ENCODE measurements at places on chromosomes 3 and 15.

DNA sequence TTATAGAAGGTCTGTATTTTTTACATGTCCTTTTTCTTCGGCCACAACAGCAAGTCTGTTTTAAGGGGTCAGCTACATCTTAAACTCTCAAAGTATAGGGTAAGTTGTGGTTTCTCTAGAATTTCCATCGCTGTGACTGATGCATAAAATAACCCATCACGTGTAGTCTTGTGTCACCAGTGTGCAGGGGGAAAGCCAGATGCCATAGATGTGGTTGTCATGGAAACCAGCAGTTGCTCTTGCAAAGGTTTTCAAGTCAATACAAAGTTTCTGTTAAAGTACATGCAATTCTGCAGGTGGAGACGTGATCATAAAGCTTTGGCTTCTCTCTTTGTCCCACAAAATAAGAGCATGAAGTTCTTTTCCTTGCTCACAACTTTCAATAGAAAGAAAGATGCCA lies 210.3 kb upstream of the ONECUT1 start:
- no peak for DNase-seq

- no peak for DNase-seq
Observed at GRCh38 chr3:14879211-14879874, 60.6 kb downstream of the FGD5 start.

DNA sequence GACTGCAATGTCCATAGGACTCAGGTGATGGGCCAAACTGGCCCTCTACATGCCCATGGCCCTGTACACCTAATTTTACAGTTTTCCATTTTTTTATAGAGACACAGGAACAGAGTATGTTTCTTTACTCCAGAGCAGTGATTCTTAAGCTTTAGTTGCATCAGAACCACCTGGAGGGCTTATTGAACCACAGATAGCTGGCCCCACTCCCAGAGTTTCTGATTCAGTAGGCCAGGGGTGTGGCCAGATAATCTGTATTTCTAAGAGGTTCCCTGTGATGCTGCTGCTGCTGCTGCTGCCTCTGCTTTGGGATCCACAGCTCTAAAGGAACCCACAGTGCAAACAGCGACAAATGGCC lies 5.1 kb downstream of the RBP1 start:
- DNase-seq, result no peak

DNA sequence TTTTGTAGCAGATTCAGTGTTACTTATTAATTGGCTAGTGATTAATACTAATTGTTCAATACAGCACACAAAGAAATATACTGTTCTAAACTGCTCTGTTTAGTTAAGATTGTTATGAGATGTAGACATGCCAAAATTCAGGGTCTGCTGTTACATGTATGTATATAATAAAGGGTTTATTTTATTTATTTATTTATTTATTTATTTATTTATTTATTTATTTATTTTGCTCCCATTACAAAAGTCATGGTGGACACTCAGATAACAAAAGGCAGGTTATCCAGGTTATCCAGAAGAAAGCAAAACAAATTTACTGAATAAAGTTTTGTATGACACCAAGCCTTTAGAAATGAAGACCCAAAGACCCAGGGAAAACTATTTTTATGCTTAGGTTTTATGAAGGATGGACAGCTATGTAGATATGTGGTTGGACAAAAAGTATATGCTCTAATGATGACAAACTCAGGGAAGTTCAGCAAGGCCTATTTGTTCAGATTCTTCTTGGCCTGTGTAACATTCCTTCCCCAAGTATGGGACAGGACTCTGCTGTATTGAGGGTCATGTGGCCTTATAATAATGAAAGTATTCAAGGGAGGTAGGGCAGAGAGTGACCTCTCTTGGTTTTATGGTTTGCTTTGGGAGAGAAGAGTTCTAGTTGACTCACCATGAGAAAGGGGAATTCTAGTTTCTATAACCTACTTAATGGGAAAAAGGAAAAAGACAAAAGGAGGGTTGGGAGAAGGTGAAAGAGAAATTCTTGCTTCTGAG lies 1056.8 kb downstream of the ROBO2 start:
- DNase-seq, result no peak

- DNase-seq, result no peak
Observed at GRCh38 chr3:41080141-41080540, 119.2 kb upstream of the CTNNB1 start.

- no peak for DNase-seq
Observed at GRCh38 chr15:73927476-73928240, 1.4 kb downstream of the LOXL1 start.

DNA sequence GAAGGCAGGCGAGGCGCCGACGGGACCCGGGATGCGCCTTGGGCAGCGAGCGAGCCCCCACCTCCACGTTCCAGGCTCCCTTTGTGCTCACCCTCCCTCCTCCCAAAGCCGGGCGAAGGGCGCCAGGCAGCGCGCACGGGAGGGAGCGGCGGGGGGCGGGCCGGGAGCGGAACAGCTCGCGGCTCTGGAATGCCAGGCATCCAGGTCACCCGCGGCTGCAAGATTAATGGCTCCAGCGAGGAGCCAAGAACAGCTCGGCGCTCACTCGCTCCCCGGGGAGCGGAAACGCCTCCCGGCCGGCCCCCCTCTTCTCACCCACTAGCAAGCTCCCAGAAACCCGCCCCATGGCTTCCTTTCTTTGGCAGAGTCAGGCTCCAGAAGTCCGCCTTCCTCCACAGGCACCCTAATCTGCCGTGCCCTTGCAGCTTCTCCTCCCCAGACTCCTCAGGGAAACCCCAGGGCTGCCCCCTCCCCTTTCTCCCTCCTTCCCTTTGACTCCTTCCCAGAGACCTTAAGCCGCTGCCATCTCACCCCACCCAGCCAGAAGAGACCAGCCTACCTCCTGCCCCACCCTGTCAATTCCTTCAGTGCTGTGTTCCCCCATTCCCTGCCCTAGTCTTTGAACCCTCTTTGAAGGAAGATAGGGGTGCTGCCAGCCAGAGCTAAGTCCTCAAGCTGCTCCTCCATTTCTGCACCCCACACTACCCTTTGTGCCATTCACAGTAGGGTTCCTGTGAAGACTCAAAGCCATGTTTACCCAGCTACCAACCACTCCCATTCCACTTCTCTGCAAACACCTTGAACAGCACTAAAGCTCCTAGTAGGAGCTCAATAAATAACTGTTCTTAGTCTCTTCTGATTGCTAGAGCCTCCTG lies 9.9 kb downstream of the AMOTL2 start:
- DNase-seq, result peak; percentile 87

DNA sequence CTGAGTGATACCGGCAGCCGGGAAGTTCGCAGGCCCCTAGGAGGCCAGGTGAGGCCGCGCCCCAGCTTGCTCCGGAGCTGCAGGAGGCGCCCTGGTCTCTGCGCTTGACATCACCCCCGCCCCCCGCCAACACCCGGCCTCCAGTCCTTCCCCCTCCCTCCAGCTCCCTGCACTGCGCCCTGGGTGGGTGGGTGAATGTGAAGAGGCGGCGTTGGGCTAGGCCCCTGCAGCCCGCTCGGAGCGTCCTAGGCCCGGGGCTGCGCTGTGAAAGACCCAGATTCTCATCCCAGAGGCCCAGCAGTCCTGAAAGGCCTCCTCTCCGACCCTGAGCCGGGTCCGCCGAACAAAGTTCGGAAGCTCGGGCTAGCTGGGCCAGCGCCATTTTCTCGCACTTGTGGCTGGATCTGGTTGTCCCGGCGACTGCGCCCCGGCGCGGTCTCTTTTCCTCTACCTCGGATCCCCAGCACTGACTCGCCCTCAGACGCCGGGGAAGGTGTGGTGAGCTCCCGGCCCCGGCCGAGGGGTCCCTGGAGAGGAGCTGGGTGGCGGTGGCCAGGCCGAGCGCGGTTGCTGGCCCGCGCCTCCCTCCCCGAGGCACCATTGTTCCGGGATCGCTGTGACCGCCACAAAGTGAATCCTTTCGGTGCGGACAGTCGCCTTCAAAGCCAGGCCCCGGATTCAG lies 12.9 kb downstream of the ZIC4 start:
- DNase-seq, result no peak

DNA sequence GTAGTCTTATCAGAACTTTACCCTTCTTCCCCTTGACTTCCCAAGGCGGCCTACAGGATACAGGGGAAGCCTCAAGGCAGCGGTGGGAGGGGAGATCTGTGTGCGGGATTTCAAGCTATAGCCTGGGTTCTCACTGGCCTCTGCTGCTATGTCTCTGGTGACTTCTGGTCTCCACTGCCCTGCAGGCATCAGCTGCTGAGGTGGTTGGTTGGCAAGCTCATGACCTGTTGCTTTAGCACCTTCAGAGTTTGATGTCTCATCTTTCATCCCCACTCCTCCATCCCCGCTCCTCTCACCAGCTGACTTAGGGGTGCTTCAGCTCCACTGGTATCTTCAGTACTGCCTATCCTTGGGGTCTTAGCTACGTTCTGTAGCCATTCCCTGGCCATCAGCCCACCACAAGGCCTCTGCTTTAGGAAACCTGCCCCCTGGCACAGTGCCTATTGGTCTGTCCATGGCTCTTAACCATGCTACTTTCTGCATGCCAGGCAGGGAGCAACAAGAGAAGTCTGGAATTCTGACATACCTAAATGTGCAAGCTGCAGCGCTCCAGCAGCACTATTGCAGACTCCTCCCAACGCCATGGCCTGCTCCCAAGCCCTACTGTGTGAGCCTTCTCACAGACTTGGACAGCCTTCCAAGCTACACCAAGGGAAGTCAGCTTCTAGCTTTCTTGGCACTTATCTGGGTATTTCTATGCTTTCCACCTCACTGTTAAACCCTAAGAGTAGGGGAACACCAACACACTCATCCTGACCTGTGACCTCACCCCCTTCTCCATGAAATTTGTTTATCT lies 1.8 kb upstream of the YEATS2 start:
- no peak for DNase-seq

DNA sequence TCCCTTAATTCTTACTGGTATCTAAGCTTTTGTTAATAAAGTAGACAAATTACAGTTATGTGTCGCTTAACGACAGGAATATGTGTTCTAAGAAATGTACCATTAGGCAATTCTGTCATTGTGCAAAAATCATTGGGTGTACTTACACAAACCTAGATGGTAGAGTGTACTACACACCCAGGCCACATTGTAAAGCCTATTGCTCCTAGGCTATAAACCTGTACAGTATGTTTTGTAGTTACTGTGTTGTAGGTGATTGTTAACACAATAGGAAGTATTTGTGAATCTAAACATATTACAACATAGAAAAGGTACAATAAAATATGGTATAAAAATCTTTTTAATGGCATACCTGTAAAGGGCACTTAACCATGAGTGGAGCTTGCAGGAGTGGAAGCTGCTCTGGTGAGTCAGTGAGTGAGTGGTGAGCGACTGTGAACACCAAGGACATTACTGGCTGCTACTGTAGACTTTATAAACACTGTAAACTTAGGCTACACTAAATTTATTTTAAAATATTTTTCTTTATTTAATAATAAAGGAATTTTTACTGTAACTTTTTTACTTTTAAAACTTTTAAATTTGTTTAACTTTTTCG lies 47.4 kb downstream of the FSIP1 start:
- no peak for DNase-seq

DNA sequence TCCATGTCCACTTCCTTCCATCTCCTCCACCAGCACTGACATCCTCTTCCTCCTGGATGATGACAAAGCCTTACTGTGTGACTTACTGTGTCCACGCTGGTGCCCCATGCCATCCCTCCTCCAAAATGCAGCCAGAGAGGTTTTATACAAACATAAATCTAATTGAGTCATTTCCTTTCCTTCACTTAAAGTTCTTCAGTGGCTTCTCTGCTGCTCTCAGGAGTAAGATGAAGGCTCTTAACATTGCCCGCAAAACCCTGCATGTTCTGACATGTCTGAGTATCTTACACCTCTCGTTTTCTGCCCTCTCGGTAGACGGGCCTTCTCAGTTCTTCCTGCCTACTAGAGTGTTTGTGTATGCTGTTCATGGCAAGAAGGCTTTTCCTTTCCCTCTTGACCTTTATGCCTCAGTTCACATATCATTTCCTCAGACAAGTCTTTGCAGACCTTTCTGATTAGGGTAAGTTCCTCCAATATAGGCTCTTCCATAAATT lies 175.5 kb downstream of the CFAP20DC start:
- no peak for DNase-seq

DNA sequence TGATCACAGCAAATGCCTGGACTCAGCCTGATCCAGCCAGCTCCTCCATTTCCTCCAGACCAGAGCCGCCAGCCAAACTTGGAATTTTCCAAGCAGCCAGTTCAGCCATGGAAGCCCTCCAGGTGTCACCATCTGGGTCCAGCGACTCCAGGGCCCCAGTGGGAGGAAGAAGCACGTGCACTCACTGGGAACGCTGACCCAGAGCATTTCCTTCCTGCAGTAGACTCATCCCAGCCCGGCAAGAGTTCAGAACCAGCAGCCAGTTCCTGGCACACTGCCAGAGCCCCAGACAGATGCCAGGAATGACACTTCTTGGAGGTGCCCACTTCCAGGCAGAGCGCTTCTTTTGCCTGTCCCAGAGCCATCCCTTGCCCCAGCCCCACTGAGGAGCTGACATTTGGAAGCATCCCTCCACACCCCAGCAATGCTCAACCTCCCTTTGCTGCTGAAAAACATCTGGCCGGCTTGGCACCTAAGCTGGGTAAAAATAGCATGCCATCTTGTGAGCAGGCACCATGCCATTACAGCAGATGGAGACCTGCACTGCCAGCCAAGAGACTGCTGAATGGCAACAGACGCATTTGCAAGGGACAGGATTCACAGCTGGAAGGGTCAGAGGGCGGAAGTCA lies 460.3 kb upstream of the PROK2 start:
- no peak for DNase-seq

DNA sequence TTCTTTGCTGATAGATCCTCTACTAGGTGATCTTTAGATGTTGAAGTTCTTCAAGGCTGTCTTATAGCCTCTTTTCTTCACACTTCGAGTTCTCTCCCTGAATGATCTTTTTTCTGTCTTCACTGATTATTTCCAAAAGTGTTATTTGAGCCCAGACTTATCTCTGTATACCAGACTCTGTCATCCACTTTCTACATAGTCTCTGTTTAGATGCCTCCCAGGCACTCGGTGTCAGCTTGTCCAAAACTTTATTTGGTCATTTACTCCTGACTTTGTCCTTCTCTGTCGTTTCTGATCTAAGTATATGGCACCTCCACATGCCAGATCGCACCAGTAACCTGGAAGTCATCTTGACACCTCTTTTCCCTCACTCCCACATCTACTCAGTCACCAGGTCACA lies 27.6 kb downstream of the KLHL18 start:
- no peak for DNase-seq

DNA sequence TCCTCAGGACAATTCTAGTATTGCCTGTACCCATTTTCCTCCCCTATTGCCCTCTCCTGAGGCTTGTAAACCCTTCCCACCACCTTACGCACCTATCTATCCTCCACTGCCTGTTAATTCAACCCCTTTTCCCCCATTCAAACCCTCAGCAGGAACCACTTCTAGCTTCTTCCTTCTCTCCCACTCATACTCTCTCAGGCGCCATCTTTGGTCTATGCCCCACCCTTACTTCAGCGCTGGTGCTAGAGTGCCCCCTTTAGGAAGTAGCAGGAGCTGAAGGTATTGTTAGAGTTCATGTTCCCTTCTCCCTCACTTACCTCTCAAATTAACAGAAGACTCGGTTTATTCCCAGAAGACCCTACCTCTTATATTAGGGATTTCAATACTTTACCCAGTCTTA lies 121.8 kb upstream of the NLGN1 start:
- no peak for DNase-seq

All from foreskin melanocyte (primary cell).